ENCODE measurements at places on chromosomes 3 and 15.

- DNase-seq: no peak
Measured at GRCh38 chr15:71549091-71549490, 261.3 kb upstream of the NR2E3 start.

DNA sequence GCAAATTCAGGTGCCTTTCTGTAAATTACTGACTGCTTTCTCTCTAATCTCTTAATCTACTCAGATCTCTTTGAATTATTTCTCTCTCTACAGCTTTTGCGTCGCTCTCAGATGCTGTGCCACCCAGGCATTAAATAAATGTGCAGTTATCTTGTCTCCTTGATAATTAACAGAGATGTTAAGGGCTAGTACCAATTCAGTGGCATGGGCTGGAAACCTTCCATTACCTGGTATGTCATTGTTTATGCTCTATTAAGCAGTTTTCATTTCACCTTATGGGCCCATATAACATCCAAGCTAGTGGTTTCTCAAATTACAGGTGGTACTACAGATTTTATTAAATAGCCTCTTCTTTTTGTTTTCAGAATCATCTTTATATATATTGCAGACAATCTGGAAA lies 66.0 kb downstream of the PEX5L start:
- no peak for DNase-seq

- DNase-seq: no peak
Measured at GRCh38 chr15:47414207-47414606, 303.1 kb upstream of the SEMA6D start.

- no peak for DNase-seq
Measured at GRCh38 chr3:195097331-195098255, 173.4 kb downstream of the XXYLT1 start.

GRCh38 chr3:50603261-50604109 lies 8.1 kb downstream of the CISH start:
- DNase-seq: no peak

GRCh38 chr3:196339493-196340254 lies 1.5 kb upstream of the TM4SF19 start:
- peak; percentile 78 for DNase-seq

DNA sequence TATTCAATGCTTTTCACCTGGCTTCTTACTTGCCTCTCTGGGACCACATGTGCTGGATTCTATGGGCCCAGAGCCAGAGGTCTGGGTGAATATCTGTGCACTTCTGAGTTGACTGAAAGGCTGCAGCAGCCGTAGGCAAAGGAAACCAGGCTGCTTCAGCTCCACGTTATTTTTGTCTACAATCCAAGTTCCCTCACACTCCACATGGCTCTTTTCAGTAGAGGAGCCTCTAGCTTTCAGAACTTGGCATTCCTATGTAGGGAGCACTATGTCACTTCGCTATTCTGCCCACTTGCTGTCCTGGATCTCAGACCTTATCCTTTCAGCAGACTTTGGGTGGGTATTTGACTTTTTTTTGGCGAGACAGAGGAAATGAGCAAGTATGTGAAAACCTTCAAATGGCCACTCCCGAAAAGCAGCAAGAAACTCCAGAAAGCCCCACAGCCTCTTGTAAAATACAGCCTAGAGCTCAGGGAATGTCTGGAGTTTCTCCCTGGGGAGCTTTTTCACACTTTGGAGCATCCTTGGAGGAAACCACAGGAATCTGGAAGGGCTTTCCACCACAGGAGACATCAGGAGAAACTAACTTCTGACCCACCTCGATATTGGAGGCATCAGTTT lies 80.9 kb downstream of the DUT start:
- DNase-seq: peak; percentile 91

- DNase-seq: peak; percentile 7
Measured at GRCh38 chr3:153330901-153331300, 168.9 kb downstream of the RAP2B start.

- DNase-seq: no peak
Measured at GRCh38 chr3:196149831-196150301, 61.3 kb downstream of the ZDHHC19 start.

- peak; percentile 14 for DNase-seq
Measured at GRCh38 chr3:181176601-181177000, 187.1 kb upstream of the DNAJC19 start.

DNA sequence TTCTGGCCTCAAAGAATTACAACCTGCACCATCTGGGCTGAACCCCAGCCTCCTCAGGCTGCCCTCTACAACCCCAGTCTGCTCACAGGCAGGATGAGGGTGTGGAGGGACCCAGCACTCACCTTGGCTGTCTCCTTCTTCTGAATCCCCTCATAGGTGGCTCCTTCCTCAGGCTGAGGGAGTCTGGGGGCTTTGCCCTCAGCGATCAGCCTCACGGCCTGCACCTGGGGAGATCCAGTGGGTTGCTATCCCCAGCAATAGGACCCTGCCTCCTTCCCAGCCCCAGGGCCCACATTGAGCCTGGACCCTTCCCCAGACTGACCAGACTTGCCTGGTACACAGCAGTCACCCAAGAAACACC lies 25.1 kb downstream of the ALDH1L1 start:
- DNase-seq: no peak

DNA sequence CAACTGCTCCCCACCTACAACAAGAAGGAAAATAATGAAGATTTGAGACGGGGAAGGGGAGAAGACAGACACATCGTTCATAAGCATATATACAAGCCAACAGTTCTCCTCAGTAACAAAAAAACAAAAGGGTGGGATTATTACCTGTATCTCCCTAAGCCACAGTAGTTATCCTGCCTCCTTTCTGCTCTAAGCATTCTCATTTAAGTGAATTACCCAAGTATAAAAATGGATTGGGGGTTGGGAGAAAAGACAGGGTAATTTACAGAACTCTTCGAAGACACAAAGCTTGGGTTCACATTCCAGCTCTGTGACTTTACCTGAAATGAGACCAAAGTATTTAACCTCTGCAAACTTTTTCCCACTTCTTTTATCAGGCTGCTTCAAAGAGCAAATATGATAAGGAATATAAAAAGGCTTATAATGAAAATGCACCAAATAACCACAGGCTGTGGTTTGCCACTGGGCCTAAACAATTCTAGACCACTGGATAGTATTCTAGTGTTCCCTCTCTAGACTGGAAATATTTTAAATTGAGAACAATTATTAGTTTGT lies 64.4 kb downstream of the UACA start:
- DNase-seq: no peak

- no peak for DNase-seq
Measured at GRCh38 chr3:132211896-132212295, 105.3 kb upstream of the ACP3 start.

DNA sequence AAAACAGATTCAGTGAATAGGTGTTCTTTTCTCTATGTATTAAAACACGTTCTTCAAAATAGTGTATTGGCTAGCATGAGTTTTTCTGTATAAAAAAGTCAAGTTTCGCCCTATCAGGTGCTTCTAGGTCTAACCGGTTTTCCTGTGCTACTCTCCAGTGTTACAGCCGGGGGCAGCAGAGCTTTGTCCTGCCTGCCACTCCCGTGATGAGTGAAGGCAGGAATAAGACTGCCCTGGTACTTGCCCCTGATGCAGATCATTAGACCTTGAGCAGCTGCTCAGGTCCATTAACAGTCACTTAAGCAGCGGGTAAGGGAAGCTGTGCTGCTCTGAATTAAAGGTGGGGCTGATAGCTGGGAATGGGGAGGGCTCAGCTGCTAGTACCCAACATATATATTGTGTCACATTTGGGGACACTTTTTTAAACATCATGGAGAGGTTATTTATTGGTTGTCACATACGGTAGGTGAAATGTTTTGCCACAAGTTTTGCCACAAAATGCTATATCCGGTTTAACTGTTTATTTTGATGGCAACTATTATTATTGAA lies 1.3 kb upstream of the UNC13C start:
- no peak for DNase-seq

DNA sequence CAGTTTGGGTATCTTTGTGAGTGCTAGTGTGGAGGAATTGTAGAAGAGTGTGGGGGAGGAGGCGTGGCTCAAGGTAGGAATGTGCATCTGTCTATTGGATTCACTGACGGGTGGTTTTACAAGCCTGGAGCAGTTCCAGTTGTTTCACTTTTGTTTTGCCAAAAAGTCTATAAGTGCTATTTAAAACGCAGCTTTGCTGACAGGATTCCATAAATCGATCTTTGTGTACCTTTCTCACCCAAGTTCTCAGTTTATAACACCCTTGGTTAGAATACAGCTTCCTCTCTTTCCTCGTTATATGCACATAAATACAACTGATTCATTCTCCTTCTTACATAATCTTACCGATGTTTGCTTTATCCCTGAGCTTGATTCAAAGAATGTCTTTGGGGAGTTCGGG lies 123.2 kb upstream of the UBE2E2 start:
- peak; percentile 22 for DNase-seq

DNA sequence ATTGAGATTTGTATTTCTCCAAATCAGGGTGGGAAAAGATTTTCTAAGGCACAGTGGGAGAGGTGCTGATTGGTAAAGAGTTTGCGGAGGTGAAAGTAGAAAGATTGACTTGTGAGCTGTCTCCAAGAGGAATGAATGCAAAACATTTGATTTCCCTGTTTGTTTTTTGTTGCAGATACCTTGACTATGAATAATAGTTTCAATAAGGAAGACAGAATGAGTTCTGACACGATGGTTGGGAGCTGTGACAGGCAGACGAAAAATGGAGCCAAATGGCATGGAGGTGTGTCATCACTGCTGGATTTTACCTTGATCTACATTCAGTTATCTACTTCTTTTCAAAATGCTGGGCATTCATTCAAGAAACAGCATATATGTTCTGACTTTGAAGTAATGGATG lies 145.1 kb downstream of the NFKBIZ start:
- no peak for DNase-seq

GRCh38 chr3:156460206-156460611 lies 94.7 kb downstream of the SSR3 start:
- DNase-seq: no peak

- peak; percentile 8 for DNase-seq
Measured at GRCh38 chr15:94312946-94313345, 81.6 kb downstream of the MCTP2 start.

DNA sequence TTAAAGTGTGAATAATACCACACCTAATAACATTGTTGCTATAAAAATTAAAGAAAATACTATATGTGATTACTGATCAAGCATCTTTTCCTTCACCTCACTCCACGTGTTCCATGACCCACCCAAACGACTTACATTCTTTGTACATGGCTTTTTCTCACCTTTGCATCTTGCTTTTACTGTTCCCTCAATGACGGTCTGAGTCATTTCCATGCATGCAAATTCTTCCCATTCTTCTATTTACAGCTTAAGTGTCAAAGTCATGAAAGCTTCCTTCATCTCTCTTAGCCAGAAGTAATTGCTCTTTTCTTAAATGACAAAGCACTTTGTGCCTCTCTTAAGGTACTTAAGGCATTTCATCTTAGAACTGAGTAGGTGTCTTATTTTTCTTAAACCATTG lies 64.0 kb downstream of the GREM1 start:
- peak; percentile 26 for DNase-seq

- no peak for DNase-seq
Measured at GRCh38 chr15:80450811-80451321, 46.7 kb downstream of the ARNT2 start.

DNA sequence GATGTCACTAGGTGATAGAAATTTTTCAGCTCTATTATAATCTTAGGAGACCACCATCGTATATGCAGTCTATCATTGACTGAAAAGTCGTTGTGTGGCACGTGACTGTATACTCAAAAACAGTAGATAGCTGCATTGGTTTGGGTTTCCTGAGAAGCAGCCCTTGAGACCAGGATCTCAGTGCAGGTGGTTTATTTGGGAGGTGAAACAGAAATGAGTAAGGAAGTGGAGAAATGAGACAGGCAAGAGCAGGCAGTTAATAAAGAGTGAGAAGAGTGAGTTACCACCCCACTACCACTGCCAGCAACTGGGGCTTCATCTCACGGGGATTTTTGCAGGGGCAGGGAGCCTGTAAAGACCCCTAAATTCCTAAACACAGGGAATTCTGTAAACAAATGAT lies 221.0 kb downstream of the SHQ1 start:
- DNase-seq: no peak

DNA sequence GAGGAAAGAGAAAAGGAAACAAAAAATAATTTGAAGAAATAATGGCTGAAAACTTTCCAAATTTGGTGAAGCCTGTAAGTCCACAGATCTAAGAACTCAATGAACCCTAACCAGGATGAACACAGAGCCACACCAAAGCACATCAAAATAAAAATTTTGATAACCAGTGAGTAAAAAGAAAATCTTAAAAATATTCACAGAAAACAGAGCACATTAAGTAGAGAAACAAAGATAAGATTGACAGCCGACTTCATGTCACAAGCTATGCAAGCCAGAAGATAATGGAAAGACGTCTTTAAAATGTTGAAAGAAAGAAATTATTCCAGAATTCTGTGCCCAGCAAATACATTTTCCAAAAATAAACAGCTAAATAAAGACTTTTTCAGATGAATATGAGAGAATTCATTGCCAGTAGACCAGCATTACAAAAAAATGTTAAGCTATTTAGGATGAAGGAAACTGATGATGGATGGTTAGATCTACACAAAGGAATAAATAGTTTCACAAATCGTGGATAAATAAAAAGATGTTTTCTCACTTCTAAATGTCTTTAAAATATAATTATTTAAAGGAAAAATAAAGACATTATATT lies 140.2 kb upstream of the SKOR1 start:
- peak; percentile 32 for DNase-seq

DNA sequence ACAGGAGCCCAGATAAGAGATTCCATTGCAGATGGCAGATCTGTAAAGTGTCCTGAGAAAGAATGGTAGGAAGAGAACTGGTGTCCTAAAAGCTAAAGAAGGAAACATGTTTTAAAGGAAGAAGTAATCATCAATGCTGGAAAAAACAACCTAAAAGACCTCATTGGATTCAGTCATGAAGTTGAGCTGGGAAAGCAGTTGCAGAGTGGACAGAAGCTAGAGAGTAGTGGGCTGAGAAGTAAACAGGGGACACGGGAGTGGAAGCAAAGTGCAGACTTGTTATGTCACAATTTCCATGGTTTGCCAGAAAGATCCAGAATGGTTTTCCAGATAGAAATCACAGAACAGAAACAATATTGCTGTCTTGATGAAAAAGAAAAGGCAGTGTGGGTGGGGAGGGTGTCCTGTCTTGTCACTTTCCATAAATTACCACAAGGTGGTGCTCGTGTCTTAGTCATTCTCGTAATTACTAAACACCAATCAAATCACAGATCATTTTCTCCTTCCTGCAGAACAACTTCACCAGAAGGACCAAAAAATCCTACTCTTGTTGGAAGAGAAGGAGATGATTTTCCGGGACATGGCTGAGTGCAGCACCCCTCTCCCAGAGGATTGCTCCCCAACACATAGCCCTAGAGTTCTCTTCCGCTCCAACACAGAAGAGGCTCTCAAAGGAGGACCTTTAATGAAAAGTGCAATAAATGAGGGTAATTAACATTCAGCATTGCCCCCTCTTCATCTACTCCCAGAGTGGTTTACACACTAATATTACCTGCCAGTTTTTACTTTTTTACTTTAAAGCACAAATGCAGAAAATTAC lies 64.5 kb downstream of the KLHL25 start:
- peak; percentile 59 for DNase-seq

- DNase-seq: no peak
Measured at GRCh38 chr3:152550284-152550683, 281.6 kb downstream of the MBNL1 start.

GRCh38 chr3:101824702-101825101 lies 24.6 kb upstream of the NFKBIZ start:
- DNase-seq: no peak

Measured in EL (cell line).